ENCODE measurements at places on chromosomes 4 and X.
A peak's percentile ranks its signal among the peaks of the same experiment; 100 is the strongest.

- DNase-seq: no peak
These were observed 29.3 kb downstream of the ZNF827 start for GRCh38 chr4:145909281-145909715.

DNA sequence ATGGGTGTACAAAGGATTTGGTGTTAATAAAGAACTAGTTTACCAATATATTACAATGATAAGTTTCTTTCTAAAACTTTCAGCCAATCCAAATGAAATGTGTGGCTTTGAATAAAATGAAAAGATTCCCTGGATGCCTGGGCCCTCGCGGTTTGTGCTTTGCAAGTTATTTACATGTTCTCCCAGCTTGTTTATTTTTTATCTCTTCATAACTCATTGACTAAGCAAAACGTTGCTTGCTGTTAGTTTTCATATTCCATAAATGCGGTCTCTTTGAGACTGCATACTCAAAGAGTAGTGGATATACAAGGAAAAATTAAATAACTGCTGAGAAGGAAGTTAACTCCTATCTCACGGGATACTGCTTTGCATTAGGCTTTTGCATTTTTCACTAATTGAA lies 26.0 kb downstream of the FHDC1 start:
- no peak for DNase-seq

DNA sequence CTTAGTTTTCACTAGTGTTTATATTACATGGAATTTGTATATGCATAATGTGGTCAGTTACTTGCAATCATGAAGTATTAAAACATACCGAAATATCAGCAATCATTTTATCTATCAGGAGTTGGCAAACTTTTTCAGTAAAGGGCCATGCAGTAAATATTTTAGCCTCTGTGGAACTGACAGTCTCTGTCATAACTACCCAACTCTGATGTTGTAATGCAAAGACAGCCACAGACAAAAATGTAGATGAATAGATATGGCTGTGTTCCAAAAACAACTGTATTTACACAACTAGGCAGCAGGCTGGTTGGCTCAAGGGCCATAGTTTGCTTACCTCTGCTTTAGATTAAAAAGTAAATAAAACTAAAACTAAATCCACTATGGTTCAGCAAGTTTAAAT lies 200.2 kb downstream of the HS3ST1 start:
- DNase-seq: no peak

GRCh38 chr4:76990288-76991080 lies 40.9 kb downstream of the SEPTIN11 start:
- DNase-seq: peak; percentile 15

- DNase-seq: no peak
These were observed 44.2 kb downstream of the JADE1 start for GRCh38 chr4:128853741-128854140.

DNA sequence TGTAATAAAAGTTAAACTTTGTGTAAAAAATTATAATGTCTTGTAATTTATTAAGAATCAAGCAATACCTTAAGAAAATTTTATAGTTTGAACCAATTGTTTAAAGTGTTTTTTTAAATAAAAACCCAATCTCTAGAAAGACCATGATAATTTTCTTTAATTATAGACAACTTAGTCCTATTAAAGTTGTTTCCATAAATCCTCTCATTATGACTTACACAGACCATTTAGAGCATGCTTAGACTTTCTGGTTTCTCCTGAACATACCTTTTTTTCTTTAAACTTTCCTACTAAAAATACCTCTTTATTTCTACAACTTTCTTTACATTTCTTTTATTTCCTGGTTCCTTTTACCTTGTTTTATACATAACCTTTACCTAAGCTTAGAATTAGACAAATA lies 837.4 kb downstream of the PCDH19 start:
- DNase-seq: no peak

DNA sequence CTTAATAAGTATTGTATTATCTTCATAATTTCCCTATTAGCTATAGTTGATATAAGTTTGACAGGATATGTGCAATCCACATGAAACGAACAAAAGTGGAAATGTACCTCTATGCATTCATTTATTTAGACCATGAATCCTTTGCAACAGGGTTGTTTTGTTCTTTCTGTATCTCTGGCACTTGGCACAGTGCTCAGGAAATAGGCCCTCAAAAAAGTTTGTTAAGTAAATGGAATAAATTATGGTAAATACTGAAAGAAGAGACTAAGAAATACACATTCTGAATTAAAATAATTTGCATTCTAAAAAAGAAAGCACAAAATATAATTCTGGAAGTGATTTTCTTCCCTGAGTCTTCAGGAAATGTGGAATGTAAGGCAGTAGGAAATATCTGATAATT lies 39.3 kb downstream of the TAPT1 start:
- no peak for DNase-seq

DNA sequence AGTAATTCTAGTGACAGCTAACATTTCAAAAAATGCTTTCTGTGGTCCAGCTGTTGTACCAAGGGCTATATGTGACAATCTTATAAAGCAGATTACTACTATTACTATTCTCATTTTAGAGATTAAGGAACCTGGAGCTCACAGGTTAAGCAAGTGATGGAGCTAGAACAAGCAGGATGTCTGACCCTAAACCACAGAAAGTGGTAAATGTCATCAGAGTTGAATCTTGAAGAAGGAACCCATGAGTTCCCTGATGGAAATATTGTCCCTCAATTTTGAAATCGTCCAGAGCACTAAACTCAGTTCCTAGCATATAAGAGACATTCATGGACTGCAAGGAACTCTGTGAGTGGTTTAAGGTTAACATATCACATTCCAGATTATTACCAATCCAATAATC lies 214.0 kb downstream of the APBB2 start:
- no peak for DNase-seq

- no peak for DNase-seq
These were observed 145.2 kb downstream of the CORIN start for GRCh38 chr4:47692691-47693090.

DNA sequence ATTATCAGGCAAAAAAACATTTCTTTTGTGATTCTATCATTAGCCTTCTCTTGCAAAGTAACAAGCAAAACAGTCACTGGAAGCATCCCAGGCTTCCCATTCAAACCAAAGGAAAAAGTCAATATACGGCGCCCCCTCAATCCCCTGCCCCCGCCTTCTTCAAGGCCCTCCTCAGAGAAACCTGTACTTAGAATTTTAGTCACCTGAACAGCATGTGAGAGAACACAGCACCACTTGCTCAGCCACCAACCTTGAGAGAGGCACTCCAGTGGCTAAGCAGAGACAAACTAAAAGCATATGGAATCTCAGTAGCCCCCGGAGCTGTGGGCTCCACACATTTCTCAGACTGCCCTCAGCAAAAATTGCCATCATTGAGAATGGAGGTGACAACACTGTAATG lies 25.2 kb downstream of the LEF1 start:
- no peak for DNase-seq

- DNase-seq: no peak
These were observed 20.3 kb downstream of the TBC1D14 start for GRCh38 chr4:6929812-6930464.

GRCh38 chr4:167443841-167444240 lies 209.5 kb upstream of the SPOCK3 start:
- no peak for DNase-seq

DNA sequence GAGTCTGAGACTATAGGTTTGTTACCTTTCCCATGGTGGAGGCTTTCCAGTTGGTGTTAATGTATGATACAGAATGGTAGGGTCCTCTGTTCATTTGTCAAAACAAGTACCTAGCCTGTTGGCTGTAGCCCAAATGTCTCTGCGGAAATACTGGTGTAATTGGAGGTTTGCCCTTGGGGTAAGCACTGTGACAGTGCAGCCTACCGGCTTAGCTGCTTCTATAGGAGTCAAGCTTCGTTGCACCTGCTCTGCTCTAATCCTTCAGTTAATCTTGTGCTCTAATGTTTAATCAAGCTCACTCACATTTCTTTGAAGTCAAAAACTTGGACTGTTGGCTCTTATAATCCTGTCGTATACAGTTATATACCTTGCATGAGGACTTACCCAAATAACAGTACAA lies 203.4 kb downstream of the CCNG2 start:
- DNase-seq: no peak

DNA sequence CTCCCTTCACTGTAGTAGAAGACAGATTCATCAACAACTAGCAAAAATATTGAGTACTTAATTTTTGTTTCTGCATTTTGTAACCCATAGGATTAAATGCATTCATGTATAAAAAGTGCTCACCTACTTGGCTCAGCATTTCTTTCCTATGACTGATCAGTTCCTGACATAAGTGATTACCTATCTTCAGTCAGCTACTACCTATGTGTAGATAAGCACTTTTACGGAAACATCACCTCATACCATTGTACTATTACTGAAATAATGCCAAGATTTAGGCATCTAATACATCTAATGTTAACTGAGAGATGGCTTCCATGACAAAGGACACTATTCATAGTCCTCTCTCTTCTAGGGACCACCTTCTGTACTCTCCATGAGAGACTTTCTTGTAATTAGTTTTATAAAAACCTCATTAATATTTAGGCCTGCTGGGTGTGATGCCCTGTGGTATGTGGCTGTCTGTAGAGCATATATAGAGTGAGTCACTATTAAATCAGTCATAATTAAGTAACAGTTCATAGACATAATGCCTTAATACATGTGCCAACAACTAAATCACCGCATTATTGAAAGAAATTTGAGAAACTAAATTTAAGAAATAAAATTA lies 147.0 kb downstream of the PDGFC start:
- DNase-seq: no peak

GRCh38 chr4:139602776-139603360 lies 46.8 kb upstream of the SETD7 start:
- DNase-seq: no peak

GRCh38 chr4:36852856-36853255 lies 391.7 kb upstream of the NWD2 start:
- DNase-seq: no peak

- no peak for DNase-seq
These were observed 44.1 kb upstream of the NEUROG2 start for GRCh38 chr4:112560084-112560483.

DNA sequence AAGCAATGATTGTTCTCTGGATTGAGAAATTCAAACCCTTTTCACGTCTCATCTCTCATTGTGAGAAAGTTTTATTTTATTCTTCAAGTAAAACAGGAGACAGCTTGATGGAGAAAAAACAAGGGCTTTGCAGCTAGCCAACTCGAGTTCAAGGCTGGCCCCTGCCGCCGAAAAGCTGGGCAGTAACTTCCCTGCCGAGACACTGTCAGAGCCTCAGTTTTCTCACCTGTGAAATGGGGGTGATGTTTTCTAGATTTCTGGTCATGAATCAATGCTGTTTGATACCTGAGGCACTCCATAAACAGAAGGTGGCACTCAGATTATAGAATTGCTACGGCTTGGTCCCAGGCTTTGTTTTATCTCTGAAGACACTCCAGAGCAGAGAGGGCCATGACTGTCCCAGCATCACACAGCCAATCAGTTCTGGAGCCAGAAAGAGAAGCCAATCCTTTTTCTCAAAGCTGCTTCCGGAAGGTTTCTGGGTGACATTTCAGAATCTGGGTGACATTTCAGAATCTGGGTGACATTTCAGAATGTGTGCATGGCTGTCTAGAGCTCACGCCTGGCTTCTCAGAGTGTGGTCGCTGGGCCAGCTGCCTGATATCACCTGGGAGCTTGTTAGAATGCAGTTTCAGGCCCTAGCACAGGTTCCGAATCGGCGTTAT lies 33.2 kb downstream of the HMX1 start:
- DNase-seq: no peak

DNA sequence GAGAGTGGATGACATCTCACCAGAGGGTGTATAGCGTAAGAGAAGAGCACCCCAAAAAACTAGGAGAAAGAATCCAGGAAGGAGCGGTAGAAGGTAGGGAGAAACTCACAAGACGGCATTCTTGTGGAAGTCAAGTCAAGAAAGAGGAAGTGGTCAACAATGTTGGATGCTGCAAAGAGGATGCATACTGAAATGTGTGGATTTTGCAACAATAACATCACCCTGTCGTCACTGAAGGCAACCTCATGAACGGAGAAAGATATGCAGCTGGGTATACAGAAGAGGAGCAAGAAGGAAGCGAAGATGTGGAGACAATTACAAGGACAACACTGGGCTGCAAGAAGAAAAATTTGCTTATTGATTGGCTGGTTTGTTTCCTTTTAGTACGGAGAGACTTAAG lies 11.4 kb upstream of the TAPT1 start:
- DNase-seq: no peak

DNA sequence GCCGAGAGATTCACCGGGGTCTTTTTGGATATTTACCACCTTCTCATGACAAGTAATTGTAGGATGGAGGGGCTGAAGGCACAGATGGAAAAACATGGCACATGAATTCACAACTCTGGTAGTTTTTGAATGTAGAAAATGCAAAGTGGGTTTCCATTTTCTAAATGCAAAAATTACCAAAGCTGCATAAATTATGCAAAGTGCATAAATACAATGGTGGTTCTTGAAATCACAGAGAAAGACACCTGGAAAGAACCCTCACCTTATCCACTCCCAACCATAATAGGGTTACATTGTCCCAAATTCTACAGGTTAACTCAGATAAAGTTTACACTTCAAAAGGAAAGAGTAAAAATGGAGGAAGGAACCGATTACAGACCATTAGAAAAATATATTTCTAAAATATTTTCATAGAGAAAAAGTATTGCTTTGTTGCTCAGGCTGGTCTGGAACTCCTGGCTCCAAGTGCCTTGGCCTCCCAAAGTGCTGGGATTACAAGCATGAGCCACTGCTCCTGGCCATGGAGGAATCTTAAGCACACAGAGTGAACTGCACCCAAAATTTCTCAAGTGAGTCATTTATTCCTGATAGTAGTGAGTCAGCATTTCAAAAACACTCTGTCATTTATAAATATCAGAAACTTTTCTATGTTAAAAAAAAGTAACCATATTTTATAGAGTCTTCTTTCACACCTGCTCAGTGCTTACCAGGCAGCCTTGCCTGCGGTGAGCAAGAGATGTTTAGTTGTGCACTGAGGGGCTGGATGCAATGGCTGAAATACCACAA lies 101.4 kb downstream of the FIP1L1 start:
- no peak for DNase-seq

GRCh38 chr4:48033825-48034413 lies 17.3 kb downstream of the NIPAL1 start:
- DNase-seq: no peak

DNA sequence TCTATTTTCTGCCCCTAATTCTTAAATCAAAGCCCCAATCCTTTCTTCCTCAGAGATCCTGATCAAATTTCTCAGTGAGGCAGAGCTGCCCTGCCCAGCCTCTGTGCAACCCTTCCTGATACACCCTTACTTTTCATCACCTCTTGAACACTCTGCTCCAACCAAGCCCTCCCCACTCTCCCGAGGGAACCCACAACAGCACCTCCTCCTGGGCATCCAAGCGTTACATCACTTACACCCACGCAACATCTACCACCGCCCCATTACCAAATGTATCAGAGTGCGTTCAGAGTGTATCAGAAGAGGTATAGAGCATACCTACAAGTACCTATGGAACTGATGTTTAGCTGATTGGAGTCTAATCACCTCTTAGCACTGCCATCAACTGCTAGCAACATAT lies 186.5 kb downstream of the RAP1GDS1 start:
- no peak for DNase-seq

GRCh38 chr4:89835413-89835812 lies 1.5 kb downstream of the SNCA start:
- no peak for DNase-seq

Data from HTR-8/SVneo (cell line).